ENCODE measurements at places on chromosomes 12 and 14.

DNA sequence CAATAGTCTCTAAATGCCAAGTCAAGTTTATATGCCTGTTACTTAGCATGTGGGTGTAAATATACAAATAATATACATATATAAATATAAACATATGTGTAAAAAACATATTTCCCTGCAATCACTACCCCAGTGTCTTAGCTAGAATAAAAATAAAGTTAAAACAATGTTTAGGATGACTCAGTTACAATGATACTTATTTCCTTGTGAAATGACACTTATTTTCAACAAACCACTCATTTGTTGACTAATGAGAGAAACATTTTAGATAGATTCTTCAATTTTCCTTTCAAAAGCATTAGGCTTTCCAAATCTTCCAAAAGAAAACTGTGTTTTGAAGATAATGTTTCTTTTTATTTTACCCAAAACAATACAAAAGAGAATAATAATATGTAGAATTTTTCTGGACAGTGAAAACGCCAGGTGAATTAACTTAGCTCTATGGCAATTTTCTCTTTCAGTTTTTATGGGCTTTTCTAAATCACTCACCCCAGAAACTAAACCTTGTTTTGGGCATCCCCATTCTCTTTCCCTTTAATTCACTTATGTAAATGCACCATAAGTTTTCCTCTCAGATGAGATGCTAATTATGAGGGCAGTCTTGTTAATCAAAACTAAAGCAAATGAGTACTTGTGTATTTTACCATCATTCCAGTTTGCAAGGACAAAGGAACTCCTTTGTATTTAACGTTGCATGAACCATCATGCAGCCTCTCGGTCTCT, 465.9 kb downstream of the BCAT1 start:
- DNase-seq: no peak

GRCh38 chr12:2110127-2110526, 57.3 kb downstream of the CACNA1C start:
- DNase-seq: no peak

GRCh38 chr12:26713885-26714383, 119.1 kb downstream of the ITPR2 start:
- DNase-seq: no peak

DNA sequence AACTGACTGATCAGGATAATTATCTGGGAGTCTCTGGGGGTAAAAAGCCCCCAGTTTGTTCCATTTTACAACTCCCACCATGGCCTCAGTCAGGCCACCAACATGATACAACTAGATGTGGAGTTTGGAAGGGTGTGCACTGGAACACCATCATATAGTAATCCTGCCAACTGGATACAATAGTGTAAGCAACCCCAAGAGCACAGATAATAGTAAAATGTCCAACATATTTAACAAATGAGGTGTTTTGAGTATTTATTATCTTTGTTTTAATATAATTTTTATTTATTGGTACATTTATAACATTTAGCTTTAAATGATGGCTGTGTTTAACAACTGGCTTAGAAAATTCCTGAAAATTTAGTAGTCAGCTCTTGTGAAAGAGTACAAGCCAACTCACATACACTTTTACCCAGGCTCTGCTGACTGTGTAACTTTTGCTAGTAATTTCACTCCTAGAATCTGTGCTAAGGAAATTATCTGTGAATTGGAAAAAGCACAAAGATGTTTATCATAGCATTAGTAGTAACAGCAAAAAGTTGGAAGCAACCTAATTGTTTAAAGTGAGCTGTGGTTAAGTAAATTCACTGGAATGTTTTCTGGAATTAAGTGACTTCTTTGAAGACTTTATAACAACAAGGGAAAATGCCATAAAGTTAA, 196.8 kb downstream of the RAD51B start:
- DNase-seq: no peak

GRCh38 chr12:92539110-92539749, 163.6 kb upstream of the PLEKHG7 start:
- no peak for DNase-seq

GRCh38 chr14:81989211-81989610, 455.6 kb upstream of the SEL1L start:
- DNase-seq: no peak

DNA sequence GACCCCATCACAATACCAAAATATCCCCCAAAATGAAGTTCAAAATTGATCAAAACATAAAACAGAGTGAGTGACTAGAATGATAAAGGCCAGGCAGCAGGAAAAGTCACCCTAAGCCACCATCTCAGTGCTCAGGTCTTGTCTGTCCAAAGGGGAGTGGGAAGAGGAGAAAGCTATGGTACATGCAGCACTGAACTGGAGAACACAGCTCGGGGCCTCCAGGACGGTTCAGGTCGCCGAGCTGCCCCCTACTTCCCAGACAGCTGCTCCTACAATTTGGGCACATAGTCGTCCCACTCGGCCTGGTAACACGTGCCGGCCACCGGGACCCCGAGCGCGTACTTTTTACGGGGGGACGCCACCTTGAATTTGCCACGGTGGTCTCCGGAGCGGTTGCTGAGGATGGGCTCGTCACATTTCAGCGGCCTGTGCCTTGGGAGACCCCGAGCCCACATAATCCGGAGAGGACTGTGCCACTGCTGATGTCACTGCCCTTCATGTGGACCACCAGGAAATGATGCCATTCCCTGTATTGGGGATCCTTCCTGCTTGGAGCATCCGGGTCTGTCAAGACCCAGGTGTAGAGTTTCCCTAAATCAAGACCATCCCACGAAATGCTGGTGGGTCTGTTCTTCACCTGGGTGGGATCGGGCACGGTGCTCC, 31.6 kb downstream of the AK7 start:
- DNase-seq: no peak

DNA sequence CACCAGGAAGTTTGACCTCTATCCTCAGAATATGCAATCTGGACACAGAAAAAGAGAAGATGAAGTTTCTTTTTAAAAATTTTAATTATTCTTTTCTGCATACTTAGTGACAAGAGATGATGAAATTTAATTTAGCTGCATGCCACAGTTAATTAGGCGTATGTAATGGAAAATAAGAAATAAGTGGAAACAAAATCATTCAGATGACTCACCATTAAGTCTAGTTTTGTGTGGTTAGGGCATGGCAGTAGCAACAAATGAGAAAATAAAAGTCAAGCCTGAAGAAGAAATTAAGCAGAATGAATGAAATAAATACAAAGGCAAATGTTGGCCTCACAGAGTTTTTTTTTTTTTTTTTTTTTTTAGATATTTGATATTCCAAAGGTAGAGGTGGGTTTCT, 30.9 kb upstream of the KLRD1 start:
- no peak for DNase-seq

- DNase-seq: no peak
Measured at GRCh38 chr12:96045566-96045965, 10.2 kb upstream of the LTA4H start.

DNA sequence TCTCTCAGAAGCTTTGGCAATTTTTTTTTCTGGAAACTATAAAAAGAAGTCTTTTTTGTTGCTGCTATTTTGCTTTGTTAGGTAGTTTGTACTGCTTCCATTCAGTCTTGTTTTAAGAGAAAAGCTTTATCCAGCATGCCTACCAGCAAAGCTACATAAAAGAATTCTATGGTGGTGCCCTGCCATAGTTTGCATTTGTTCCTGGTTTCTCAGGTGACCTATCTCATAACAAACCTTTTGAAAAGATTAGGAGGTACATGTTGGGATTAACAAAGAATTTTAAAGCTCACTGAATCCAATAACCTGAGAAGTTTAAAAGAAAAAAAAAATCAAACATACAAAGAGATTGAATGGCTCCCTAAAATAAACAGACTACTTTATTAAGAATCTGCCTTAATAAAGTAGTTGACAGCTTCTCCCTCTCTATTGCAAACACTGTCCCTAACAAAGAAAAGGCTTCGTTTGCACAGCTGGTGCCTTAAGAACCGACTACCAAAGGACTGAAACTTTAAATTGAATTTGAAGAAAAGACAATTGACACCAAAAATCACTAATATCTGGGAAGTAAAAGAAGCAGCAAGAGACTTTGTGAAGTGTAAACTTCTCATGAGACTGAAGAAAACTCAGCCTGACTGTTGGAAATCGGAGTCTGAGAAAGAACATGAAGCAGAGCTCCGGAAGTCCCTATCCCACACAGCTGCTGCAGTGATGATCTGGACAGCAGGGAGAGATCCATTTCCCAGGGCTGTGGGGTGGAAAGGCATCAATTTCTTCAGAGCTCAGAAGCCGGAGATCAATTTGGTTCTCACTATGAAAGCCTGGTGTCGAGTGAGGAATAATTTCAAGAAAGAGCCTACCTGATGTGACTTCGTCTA, 102.7 kb upstream of the PLEKHA5 start:
- DNase-seq: no peak

DNA sequence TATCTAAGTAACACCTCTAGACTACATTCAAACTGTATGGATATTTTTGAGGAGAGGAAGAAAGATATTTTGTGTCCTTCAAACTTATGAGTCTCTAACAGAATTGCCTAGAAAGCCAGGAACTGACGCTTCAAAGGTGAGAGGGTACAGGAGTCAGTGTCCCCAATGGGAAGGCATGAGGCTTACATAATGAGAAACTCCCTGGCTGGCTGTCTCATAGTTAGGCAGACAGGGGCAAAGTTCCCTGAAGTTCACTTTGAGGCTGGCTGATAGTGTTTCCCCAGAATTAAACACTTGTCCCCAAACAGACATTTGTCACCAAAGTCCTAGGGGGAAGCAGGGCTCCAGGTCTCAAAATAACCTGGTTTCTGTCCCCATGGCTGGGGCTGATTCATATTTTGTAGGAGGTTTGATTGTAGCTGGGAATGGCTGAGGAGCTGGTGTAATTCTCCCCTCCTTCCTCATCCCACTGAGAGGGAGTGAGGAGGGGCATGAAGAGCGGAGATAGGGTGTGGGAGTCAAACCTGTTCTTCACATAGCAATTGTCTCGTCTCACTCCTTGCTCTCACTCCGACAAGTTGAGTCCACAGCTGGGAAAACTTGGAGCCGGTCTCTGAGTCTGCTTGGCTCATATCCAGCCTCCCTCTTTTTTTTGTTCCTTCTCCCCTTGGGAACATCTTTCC, 56.4 kb upstream of the CISTR start:
- DNase-seq: no peak

- DNase-seq: no peak
Measured at GRCh38 chr14:20645481-20645880, 4.0 kb upstream of the OR6S1 start.

- no peak for DNase-seq
Measured at GRCh38 chr14:49875640-49876198, 17.2 kb upstream of the ARF6 start.

DNA sequence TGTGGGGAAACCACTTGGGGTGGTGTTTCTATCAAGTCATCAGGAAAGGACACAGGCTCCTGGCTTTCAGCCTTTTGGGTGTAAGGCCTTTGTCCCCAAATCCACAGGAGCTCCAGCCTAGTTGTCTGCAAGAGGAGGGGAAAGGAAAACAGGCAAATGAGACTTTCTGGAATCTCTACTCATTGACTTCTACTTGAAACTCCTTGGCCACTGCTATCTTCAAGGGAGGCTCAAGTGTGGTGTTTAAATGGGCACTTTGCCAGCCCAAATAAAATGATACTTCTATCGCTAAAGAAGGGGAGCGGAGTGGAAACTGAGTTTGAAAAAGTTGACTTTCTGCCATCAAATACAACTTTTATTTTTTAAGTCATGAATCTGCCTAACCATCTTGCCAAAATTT, 445.9 kb upstream of the RGS6 start:
- DNase-seq: no peak

GRCh38 chr14:94008234-94008633, 11.1 kb downstream of the CCDC197 start:
- no peak for DNase-seq
